ENCODE measurements at places on chromosomes 11 and 22.

DNA sequence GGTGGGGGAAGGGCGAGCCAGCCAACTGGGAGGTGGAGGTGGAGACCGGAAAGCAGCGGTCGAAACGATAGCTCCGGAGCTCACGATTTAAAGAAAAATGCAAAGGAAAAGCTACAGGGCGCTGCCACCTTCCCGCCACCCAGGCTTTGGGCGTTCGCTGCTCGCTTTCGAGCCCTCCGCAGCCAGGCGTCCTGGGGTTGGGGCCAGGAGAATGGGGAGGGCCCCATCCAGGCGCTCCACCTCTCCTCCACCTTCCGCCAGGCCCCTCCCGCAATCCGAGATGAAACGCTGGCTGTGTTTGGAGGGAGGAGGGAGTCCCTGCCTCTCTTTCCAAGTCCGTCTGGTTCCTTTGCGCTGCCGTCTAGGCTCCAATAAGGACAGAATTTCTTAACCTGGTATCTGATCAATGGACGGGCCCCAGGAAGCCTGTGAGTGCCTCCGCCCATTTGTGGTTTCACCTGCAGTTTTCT is 483 bp upstream of the ABTB2 start:
- no peak for DNase-seq

DNA sequence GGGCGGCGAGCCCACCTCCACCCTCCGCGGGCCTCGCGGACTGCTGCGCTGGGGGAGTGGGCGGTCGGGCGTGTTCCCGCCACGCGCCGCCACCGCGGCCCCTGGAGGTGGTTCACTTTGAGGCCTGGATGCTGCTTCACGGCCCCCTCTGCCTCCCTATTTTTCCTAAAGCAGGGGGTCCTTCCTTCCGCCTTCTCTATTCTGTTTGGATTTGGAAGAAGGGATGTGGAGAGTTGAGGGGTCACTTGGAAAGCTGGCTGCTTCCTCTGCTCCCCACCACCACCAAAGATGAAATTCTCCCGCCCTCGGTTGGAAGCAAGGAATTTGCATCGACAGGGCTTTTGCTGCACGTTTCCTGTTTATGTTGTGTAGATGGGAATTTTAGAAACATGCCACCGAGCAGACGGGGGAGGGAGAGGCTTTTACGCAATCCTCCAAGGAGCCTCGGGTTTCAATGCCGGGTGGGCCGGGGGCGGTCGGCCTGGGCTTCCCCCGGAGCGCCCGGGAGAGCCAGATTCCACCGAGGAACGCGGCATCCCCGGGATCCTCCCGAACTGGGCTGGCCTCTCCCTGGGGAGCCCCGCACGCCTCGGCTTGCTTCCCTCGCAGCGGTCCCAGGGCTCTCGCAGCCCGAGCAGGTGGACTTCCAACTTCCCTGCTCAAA is 403 bp upstream of the SBF2 start:
- DNase-seq: no peak

DNA sequence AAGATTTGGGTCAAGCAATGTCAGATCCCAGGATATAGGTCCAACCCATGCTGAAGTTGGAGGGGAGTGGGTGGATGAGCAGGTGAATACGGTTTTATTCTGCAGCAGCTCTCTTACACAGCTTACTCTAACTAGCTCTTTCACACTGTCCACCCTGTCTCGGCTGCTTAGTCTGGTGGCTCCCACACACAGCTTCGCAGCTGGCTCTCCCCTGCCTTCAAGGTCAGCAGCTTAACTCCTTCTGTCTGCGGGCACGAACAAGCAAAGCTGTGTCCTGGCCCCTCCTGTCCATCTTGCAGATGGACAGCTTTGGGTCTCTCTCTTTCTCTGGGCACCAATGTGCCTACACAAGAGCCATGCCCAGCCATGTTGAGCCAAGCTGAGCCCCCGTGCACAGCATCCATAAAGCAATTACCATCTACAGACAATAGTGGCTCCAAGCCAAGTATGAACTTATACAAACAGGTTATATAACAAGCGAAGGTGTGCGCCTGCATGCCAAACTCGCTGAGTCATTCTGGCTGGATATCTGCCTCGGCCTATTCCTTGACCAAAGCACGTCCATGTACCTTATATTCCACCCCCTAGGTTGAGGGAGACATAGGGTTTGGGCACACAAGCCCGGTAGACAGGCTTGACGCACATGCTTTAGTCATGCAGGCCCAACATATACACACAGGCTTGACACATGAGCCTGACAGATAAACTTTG is 1307.8 kb upstream of the RAG2 start:
- no peak for DNase-seq

DNA sequence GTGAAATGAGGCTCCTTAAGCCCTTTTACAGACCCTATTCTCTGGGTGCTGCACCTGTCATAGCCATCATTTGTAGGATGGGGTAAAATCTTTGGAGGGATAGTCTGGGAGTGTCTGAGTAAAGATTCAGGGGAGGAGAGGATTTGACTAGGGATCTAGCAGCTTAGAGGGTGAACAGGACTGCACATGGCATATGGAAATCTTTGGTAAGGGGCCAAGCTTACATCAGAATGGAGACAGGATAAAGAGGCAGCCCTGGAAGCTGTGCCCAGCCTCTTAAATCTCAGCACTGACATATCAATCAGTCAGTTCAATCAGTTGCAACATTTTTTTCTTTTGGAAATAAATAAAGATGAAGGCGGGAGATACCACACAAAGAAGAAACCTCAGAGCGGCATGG is 301.8 kb upstream of the CADM1 start:
- no peak for DNase-seq

DNA sequence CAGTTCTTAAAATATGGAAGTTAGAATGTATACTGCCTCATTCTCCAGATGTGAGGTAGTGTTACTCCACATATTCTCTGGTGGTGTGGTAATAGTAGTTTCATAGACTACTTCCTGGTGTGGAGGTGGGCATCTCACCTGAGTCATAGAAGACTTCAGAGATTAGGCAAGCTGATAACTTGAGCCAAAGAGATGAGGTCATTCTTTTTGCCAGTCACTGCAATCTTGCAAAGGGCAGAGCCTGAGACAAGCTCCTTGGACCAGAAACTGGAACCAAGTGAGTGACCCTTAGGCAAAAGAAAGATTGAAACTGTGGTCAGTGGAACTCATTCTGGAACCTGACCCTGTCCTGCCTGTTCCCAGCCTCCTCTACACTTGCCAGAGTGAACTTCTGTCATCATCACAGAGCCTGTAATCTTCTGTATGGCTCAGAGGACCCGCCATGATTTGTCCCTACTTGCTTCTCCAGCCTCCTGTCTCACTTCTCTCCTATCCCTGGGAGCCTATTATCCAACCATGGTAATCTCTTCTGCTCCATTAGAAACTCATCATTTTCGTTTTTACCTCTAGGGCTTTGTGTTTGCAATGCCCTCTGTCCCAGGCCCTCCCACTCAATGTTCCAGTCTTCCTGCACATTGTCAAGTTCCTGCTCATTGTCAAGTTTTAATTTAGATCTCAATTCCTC is 10.6 kb upstream of the CCDC83 start:
- no peak for DNase-seq

DNA sequence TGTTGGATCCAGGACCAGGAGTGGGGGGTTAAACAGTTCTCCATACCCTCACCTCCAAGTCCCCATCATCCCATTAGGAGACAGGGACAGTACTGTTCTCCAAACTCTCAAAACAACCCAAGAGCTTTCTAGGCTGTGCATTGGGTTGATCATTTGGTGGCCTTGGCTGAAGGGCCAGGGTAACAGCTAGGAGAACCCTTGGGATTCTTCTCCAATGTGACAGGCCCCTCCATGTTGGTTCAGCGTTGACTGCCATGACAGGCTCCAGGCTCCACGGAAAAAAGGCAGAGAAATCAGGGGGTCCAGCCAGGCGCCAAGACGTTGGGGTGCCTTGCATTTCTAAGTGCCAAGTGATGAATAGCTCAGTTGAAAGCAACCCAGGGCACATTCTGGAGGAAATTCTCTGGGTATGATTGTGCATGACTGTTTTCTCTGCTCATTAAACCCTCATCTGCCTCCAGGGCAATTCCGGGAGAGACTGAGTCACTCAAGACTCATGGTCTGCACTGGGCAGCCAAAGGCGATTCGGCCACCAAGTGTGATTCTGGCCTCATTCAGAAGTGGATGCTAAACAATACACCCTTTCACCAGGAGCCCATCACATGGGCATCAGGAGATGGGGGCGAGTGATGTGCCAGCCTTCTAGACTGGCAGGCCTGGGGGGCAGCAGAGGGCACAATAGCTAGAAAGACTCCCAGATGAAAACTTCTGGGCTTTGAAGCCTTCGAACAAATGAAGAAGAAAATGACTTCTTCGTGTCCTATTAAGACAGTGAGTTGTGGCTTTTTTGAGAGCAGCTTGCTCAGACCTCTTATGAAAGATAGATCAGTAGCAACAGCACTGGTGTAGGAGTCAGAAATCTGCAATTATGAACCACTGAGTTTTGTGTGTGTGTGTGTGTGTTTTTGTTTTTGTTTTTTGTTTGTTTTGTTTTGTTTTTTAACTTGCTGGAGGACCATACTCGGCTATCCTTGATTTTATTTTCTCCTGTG is 27.7 kb downstream of the CD44 start:
- no peak for DNase-seq

- DNase-seq: no peak
Measured at GRCh38 chr22:23268877-23269276, 88.6 kb downstream of the BCR start.

- no peak for DNase-seq
Measured at GRCh38 chr11:118076754-118077281, at the start of gene TMPRSS4. TMPRSS4 (plus strand) TSS chr11:118077078; CDS start chr11:118077303, 225 bp downstream.

DNA sequence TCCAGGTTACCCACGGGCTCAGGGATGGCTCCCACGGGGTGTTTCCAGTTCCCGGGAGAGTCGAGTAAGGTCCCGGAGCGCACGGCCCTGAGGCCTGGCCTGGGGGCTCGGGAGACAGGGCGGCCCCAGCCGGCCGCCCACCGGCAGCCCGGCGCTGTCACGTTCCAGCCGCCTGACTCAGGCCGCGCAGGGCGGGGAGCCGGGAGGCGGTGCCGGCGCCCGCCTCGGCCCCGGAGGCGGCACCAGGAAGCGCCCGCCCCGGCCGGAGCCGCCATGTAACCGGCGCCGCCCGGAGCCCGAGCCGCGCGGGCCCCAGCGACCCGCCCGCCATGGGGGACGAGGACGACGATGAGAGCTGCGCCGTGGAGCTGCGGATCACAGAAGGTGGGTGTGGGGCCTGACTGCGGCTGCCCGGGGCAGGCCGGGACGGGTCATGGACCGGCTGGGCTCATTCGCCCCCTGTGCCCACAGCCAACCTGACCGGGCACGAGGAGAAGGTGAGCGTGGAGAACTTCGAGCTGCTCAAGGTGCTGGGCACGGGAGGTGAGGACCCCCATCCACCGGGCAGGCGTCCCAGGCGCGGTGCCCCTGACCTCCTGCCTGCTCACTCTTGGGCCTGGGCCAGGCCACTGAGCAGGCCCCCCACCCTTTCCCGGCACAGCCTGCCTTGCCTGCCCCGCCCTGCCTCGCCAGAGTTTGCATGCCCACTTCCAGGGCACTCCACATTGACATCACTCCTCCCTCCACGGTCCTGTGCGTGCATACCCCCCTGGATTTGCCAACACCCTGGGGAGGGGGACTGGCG is at the start of gene RPS6KA4:
RPS6KA4 (plus strand) TSS at position 256 of the 805 bp plus-strand sequence; CDS start at position 330, 74 bp downstream.
- DNase-seq: no peak

- no peak for DNase-seq
Measured at GRCh38 chr11:12199231-12199948, 89.0 kb downstream of the MICAL2 start.

DNA sequence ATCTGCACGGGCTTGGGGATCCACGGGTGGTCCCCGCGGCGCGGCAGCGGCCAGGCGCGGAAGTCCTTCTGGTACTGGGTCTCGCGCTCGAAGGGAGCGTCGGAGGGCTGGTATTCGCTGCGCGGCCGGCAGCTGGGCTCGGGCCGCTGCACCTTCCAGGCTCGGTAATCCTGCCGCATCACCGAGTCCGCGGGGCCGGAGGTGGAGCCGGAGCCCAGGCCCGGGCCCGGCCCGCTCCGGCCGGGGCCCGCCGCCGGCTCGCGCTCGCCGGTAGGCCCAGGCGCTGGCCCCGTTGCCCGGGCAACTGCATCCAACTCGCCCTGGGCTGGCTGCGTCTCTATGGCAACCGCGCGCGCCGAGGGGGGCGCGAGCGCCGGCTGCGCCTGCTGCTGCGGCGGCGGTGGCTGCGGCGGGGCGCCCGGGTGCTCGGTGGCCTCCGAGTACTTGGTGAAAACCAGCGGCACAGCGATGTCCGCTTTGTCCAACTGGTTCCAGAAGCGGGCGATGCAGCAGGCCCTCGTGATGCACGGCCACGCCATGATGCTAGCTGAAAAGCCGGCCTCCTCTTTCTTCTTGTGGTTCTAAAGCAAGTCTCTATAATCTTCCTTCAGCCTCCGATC is 897 bp downstream of the MAP6 start:
- no peak for DNase-seq

DNA sequence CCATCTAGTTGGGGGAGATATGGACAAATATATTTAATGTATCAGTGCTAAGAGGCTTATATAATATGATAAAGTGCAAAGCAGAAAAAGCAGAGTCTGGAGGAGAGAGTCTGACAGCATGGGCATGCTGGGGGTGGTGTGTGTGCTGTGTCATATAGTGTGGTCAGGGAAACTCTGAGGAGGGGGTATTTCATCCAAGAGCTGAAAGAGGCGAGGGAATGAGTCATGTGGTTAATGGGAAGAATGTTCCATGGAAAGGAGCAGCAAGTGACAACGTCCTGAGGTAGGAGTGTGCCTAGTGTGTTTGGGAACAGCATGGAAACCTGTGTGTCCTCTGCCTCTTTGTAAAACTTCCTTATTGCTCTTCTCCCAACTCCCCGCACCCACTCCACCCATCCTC is 38.0 kb downstream of the EIF3F start:
- no peak for DNase-seq

DNA sequence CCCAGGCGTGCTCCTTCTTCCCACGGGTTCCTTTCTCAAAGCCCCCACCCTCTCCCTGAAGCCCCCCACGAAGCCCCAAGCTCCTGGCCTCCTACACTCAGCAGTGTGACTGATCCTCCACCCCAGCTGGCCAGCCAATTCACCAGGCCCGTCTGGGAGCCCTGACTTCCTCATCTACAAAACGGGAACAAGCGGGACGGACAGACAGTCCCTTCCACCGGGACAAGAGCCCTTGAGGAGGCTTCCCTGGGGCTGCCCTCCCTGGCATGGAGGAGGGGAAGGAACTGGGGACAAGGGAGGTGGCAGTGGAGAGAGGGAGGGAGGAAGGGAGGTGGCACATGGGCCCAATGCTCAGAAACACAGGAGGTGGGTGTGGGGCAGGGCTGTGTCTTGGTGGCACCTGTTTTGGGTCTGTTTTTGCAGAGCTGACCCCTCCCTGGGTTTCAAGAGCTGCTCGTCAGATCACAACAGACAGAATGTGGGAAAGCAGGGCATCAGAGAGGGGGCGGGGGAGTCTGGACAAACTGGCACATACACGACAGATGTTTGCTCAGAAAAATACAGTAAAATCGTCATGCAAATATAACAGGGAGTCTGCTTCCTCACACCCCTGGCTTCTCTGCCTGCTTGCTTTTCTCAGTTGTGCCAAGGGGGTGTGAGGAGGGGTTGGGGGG is 56.8 kb downstream of the ELFN2 start:
- no peak for DNase-seq

DNA sequence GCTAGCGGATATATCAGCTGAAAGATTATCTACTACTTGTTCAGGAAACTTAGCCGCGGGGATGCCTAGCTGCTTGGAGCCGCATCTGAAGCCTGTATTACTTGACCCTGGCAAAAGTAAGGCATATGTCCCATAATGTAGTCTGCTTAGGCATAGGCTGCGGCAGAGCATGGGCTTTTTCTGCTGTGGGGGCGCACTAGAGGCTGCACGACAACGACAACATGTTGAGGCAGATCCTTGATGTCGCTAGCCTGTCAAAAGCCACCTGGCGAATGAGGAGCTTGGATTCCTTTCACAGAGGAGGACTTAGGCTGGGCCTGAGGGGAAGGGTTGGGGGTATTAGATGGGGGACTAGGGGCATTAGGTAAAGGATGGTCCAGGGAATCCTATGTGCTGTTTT is 1.1 kb upstream of the OR52N2 start:
- no peak for DNase-seq

GRCh38 chr11:95659088-95659487 is 130.5 kb downstream of the FAM76B start:
- peak; percentile 18 for DNase-seq
